ENCODE measurements at places on chromosomes 7 and 10.
A peak's percentile ranks its signal among the peaks of the same experiment; 100 is the strongest.

DNA sequence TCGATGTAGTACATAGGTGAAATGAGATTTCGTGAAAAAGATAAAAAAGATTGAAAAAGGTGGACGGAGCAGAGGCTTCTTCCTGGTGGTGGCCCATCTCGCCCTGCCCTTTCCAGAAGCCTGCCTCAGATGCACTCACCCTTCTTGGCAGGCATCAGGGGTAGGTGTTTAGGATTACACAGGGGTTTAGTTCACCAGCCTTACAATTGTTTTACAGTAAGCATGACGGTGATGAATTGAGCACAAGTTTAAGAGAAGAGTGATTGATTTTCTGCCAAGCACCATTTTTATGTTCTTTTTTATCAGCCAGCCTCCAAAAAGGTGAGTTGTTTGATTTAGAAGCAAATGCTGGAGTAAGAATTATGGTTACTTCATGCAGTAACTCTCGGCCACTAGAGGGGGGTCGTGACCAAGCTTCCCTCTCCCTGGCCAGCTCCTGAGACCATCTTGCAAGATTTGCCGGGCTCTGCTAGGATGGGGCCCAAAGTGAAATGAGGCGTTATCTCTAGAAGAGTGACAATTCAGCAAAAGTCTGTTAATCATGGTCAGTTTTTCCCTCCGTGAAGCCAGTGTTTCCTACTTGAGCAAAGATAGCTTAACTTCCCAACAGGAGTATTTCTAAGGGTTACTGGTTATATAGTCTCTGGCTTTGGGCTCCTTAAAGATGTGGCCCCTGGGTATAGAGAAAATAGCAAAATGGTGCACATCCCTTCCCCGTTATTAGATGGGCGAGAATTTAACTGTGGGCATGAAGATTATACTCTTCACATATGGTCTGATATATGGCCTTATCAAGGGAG is 228.8 kb downstream of the BMPER start:
- peak; percentile 81 for DNase-seq

GRCh38 chr7:2222516-2222915 is 10.2 kb downstream of the MAD1L1 start:
- no peak for DNase-seq

DNA sequence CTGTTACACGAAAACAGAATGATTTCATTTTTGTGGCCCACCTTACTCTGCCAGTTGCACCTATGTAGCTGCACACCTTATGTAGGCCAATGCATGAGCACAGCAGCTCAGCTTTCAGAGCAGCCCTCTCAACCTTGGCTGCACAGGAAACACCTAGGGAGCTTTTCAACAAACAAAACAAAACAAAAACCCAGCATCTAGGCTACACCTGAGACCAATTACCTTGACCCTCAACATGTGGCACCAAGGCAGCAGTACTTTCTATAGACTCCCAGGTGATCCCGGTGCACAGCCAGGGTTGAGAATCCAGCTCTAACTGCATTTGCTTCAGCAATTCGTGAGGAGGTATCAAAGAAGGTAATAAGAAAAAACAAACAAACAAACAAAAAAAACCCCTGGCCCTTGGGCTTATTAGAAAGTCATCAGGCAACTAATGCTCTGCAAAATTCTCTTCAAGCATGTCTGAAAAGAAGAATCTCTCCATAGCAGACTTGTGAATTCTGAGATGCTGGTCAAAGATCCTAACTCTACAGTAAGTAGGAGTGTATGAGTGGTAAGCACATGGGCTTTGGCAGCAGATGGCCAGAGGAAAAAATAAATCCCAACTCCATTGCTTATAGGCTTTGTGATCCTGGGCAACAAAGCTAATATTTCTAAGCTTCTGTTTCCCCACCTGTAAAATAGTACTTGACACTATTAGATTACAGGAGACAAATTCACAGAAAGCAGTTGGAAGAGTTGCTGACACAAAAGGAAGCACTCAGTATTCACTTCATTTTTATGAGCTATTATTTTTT is 113.4 kb upstream of the NOBOX start:
- DNase-seq, result no peak

GRCh38 chr10:9957351-9957750 is 1060.3 kb upstream of the CELF2 start:
- peak; percentile 86 for DNase-seq

GRCh38 chr10:108691126-108691525 is 1232.2 kb downstream of the XPNPEP1 start:
- DNase-seq, result no peak

DNA sequence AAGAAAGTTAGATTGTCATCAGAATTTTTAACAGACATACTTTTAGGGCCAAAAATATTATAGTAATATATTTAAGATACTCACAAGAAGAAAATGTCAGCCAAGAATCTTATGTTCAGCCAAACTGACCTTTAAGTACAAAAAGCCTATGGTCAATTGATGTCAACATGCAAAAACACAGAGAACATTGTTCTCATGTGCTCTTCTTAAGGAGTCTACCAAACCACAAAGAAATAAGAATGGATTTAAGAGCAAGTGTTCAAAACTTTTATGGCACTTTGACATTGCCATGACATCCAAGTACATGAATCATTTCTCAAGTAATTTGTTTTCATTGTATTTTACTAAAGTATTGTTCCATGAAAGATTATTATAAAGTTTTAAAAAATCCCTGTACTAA is 180.4 kb downstream of the TMEM26 start:
- no peak for DNase-seq

DNA sequence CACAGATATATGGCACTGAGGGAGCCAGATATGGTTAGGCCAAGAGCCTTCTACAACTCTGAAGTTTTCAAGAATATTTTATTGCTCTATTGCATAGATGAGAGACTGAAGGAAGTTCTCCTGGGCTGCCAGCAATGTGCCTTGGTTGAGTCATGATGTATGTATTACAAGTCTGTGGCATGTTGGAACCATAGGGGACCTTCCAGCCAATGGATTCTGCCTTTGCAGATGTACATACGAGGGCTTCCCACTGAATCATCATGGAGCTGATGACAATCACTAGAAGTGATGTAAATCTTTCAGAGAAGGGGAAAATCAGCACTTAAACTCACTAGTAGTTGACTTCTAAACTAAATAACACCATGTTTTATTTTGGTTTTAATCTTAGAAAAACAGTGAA is 419.5 kb downstream of the PHTF2 start:
- peak; percentile 94 for DNase-seq

DNA sequence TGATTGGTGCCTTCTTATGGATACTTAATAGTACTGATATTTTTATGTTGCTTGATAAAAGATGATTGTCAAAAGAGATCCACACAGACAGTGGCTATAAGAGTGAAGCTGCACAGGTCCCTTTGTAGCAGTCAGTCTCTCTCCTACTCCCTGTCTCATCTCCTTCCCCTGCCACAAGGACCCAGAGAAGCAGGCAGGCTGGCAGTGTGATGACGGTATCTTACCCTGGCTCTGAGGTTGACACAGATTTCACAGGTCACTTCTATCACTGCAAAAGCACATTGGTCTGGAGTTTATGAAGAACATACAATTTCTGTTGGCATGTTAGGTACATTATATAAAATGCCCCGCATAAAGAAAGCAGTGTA is 64.4 kb upstream of the AHR start:
- DNase-seq, result no peak

GRCh38 chr10:107898392-107898791 is 733.9 kb upstream of the SORCS1 start:
- no peak for DNase-seq

GRCh38 chr7:94130716-94131115 is 126.6 kb upstream of the BET1 start:
- DNase-seq, result no peak

- DNase-seq, result no peak
Measured at GRCh38 chr7:138603549-138604318, 97.4 kb downstream of the SVOPL start.

- no peak for DNase-seq
Measured at GRCh38 chr10:110617425-110618229, 26.5 kb upstream of the RBM20 start.

- no peak for DNase-seq
Measured at GRCh38 chr7:35024298-35024697, 13.0 kb downstream of the DPY19L1 start.

DNA sequence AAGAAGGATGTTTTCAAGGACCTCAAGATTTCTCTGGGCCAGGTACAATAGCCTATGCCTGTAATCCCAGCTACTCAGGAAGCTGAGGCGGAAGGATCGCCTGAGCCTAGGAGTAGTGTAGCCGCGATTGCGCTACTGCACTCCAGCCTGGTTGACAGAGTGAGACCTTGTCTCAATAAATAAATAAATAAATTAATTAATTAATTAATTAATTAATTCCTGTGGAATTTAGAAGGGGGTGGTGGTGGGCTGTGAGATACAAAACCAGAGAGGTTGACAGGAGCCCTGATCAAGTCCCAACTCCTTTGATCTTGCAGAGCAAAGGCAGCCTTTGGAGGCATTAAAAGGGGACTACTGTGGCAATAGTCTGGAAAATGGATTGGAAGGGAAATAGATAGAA is 39.3 kb upstream of the NRF1 start:
- DNase-seq, result no peak

DNA sequence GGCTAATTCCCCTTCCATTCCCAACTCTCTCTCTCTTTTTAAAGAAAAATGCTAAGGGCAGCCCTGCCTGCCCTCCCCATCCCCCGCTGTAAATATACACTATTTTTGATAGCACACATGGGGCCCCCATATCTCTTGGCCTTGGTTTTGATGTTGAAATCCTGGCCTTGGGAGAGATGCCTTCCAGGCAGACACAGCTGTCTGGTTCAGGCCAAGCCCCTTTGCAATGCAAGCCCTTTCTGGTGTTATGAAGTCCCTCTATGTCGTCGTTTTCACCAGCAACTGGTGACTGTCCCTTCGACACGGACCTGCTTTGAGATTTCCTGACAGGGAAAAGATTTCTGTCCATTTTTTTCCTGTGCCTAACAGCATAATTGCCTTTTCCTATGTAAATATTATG is 3.0 kb downstream of the ADRA2A start:
- DNase-seq, result no peak

- no peak for DNase-seq
Measured at GRCh38 chr7:82417898-82418297, 25.7 kb downstream of the CACNA2D1 start.

GRCh38 chr7:47792521-47793121 is 155.6 kb downstream of the PKD1L1 start:
- no peak for DNase-seq

DNA sequence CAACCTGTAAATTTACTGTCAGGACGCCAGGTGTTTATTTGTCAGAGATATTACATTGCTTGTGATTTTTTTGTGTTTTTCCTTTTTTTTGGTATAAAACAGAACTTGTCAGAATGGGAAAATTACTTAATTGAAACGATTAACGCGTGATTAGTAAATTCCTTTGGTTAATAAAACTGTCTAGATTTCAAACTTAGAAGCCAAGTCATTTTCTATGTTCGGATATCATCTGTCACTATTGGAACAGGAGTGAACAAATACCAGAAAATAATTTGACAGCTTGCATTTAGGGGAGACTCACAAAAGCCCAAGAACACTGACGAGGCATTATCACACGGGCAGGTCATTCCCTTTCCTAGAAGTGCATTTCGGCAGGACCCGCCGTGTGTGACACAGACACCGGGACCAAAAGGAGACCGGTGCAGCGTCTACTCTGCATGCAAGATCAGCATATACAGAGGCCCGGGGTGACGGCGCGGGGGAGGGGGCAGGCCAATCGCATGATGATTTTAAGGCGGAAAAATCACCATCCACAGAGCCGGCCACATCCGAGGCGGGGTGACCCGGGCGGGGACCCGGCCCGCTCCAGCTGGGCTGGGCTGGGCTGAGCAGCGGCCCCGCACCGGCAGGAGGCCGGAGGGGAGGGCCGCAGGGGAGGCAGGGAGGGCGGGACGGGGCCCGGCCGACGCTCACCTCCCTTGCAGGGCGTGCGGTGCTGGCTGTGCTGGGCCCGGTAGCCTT is 841 bp downstream of the GLUD1 start:
- DNase-seq, result peak; percentile 42

GRCh38 chr10:35172574-35172973 is 45.9 kb downstream of the CREM start:
- DNase-seq, result peak; percentile 60

DNA sequence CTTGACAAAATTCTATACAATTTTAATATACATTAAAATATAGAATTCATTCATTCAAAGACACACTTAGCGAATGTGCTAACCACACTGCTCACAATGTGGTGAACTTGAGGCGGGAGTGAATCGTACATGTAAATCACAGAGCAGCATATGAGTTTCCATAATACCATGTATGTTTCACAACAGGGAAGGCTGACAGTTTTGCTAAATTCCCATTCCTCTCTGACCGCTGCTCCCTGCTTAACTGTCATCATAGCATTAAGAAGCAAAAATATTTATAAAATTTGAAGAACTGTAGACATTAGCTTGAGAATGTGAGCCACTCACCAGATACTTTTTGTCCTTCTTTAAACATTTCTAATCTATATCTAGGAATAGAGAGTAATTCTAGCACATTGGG is 763.3 kb downstream of the MAGI2 start:
- DNase-seq, result peak; percentile 56

- DNase-seq, result no peak
Measured at GRCh38 chr7:157476654-157477549, 140.1 kb downstream of the DNAJB6 start.

GRCh38 chr7:16753102-16753931 is at the start of gene TSPAN13:
Gene TSPAN13 (plus strand): TSS chr7:16753755. CDS start chr7:16753968, 213 bp downstream.
- peak; percentile 72 for DNase-seq

DNA sequence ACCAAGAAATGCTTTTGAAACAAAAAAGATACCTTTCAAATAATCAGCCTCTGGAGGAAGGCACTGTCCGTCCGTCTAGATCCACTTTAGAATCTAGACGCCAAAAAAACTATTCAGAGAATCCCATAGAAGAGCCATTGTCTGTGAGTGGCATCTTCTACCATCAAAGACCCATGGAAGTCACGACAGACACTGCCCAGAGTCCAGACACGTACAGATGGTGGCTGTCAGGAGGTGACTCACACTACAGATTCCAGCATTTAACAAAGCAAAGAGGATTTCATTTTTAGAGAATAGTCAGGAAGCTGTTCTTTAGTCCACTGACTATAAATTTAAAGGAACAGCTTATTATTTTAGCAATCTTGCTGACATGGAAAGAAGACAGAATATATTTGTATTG is 11.7 kb downstream of the C1QL3 start:
- DNase-seq, result peak; percentile 22
